Activated CD4-positive, alpha-beta T cell treated with anti-CD3 and anti-CD28 coated beads, Interleukin-2, amount 50 U/mL, for 4 hours (primary cell): ENCODE measurements at places on chromosomes 12 and 14.

GRCh38 chr12:15899282-15899870 is 11.8 kb upstream of the DERA start:
- DNase-seq: no peak

GRCh38 chr14:56237398-56237797 is 119.2 kb downstream of the PELI2 start:
- no peak for DNase-seq

DNA sequence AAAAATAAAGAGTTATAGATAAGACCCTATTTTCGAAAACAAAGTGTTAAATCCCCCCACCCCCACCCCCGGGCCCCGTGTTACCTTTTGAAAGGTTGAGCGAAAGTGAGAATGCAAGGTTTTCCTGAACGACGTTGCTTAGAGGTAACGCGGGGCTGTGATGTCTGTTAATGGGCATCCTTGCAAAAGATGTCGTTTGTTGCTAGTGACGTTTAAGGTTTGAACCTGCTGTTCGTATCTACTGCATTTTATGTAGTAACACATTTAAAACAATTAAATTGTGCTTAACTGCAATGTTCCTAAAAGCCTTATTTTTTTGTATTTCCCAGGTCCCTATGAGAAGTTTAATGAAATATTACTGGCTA is 1.2 kb downstream of the CPSF6 start:
- peak; percentile 11 for DNase-seq

GRCh38 chr14:26963711-26964110 is 365.9 kb upstream of the NOVA1 start:
- DNase-seq: no peak

- no peak for DNase-seq
Measured at GRCh38 chr12:76569685-76570604, 10.4 kb upstream of the OSBPL8 start.

GRCh38 chr12:125149160-125150108 is 84.2 kb downstream of the AACS start:
- no peak for DNase-seq

GRCh38 chr14:57266065-57266464 is 2.6 kb downstream of the EXOC5 start:
- no peak for DNase-seq

- DNase-seq: peak; percentile 13
Measured at GRCh38 chr14:99595034-99595433, 9.0 kb downstream of the CCDC85C start.

DNA sequence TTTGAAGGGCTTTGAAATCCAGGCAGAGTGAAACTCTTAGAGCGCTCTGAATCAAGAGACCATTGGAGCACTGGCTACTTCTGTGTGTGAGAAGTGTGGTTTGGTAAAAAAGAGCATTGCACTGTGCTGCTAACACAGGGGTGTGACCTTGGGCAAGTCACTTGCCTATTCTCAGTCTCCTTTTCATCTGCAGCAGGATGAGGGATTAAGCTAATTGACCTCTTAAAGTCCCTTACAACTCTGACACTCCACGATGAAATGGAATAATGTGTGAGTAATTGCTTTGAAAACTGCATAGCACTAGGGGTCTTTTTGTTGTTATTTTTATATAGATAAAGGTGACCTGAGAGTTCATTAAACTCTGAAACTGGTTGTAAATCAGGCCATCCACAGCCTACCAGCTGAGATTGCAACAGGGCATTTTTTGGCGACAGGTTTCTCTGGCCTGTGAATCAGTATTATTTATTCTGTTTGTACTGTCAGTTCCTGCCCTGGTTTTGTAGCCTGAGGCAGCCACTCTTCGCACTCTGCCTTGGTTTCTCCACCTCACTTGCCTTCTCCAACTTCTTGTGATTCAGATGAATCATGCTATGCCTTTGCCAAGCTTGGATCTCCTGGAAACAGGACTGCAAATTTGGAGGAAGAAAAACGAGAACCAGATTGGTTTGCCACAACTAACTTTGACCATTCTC is 159.9 kb upstream of the PARP11 start:
- no peak for DNase-seq

DNA sequence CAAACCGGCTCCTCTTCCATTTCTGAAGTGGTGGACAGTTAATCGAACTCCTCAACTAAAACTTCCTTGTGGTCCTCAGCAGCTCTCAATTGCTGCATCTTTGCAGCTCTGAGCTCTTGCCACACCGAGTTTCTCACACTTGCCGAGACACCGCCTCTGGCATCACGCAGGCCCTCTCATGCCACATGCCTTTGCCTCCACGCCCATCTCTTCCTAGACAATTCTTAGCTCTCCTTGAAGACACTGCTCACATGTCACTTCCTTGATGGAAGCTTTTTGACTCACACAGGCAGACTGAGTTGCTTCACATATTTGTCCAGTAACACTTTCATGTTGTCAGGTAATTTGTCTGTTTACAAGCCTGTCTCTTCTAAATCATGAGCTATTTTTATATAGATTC is 29.2 kb downstream of the KCNA1 start:
- DNase-seq: no peak

DNA sequence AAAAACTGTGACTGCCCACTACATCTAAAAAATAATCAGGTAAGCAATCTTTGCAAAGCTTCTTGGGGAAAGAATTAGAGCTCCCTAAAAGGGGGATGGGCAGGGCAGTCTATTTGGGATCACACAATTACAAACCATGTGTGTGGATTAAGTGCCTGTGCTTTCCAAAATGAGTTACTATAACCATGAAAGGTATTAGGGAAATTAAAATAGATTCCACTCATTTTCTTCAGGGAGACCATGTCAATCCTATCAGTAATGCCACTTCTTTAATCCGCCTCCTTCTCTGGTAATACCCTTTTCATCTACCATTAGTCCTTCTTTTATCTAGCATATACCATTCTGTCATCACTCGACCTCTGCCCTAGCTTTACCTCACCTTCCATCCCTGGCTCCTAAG is 53.7 kb downstream of the PAWR start:
- DNase-seq: no peak

DNA sequence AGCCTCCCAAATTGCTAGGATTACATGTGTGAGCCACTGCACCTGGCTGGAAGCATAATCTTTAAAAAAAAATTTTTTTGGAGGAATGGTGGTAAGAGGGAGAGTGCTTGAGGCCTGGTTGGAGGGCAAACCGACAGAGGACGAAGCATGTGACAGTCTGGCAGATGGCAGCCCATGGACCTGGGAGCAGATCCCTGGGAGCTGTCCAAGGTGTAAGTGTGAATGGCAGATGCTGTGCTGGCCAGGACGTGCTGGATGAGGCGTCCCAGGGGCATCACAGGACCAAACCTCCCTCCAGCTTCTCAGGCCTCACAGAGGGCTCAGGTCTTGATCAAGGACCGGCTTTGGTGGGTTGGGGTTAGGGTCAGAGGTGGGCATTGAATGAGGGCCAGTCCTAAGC is 128.4 kb upstream of the NCOR2 start:
- DNase-seq: no peak

DNA sequence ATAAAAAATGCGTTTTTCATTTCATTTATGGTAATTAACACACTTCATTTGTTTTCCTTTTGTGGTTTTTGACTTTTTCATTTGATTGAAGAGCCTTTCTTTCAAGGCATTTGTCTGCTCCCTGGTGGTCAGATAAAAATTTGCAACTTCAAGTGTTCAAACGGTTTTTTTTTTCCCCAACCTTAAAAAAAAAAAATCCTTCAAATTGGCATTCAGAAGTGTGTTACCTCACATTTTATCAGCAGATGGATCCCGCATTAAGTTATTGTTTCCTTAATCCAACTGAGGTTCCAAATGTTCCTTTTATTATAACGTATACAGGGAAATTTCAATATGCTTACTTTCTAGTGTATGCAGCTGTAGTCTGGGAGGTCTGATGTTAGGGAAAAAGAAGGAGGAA is 47.2 kb downstream of the MYF5 start:
- no peak for DNase-seq
